Kidney capillary endothelial cell (primary cell): ENCODE measurements at places on chromosomes 5 and 9.

DNA sequence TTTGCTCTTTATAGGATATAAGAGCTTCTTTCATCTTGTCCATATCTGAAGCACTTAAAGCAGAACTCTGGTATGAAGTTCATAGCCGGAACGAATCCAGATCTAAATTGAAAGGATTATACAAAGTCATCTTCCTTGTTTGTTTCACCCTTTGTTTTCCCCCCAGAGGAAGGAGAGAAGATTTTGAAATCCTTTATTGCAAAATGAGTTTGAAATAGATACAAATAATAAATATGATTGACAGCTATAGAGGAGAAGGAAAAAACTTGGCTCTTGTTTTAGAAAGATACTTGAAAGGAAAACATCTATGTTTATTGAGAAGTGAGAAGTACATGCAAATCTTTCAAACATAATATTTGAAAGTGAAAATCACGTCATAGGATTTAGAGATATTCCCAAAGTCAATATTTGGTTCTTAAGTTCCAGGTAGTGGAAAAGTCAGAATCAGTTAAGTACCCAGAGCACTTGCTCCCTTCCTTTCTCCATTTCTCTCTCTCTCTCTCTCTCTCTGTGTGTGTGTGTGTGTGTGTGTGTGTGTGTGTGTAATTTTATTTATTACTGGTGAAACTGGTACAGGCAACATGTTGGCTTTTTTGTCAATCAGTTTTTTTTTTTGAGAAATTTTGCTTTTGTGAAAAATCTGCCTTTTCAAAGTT lies 27.2 kb downstream of the PAM start:
- DNase-seq, result no peak

DNA sequence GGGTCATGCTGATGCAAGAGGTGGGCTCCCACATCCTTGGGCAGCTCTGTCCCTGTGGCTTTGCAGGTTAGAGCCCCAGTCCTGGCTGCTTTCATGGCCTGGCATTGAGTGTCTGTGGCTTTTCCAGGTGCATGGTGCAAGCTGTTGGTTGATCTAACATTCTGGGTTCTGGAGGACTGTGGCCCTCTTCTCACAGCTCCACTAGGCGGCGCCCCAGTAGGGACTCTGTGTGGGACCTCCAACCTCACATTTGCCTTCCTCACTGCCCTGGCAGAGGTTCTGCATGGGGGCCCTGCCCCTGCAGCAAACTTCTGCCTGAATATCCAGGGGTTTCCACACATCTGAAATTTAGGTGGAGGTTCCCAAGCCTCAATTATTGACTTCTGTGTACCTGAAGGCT lies 150.1 kb downstream of the NNT start:
- DNase-seq, result no peak

GRCh38 chr9:32500768-32501167 lies 25.2 kb downstream of the RIGI start:
- peak; percentile 29 for DNase-seq

- no peak for DNase-seq
Measured at GRCh38 chr5:22835686-22836085, 17.5 kb downstream of the CDH12 start.

DNA sequence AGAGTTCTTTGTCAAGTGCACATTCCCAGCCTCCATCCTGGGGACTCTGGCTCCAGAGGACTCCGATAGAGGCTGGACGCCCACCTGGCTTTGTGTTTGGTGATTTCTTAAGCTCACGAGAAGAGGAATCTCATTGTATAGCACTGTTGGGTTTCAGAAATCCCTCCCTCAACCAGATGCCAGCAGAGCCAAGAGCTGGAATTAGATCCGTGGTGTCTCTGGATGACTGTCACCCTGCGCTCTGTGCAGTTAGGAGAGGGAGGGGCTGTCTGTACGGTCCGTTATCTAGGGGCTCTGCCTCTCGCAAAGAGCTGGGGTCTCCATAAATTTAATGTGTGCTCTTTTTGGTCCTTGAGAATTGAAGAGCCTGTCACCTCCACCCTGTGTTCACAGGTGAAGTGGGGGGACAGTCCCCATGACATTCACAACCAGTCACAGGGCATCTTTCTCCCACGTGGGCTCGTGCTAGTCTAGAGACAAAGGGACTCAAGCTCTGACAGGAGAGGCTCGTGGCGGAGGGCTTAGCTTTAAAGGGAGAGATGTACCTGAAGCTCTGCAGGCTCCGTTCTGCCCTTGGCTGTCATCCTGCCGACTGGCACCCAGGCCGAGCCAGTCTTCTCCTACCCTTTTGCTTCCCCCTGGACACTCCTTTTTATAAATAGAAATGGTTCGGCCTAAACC lies 41.4 kb downstream of the FAM78A start:
- DNase-seq, result no peak
